ENCODE measurements at places on chromosomes 4 and X. TPM values are rescaled to one million over a fixed set of nuclear protein-coding genes. Genes with fewer than 3 reads are reported as not detected.

PFKFB1 gene
- total RNA-seq = 0.27 TPM

DNA sequence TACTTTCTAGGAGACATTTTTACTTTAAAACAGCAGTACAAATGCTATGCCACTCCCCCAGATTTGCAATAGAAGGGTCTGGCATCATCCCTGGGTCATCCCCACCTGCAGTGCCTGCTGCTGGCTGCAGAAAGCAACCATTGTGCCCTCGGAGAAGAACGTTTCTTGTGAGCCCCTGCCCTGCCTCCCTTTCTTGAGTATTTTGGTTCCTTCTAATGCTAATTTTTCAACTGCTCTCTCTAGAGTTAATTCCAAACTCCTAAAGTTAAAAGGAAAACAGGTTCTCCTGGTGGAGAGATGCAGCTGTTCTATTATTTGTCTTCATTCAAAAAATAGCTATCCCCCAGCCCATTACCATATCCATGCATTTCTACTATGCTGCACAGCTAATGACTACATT lies 107.1 kb downstream of the IDS start:
- DNase-seq = no peak

GALNTL6 gene
- not detected for total RNA-seq

DNA sequence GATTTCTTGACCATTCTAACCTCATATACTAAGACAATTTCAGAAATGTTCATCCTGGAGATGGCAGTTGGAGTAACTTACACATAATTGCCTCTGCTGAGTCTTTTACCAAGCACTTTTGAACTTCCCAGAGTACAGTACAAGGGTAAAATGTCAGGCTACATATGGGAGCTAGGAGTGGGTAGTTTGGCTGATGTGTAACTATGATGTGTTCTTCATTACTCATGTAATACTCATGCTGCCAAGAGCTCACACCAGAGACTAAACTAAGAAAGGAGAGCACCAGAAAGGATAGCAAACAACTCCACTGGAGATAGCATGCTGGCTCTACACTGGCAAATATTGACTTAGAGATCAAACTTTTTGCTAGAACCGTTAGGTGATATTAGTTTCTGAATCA lies 194.0 kb downstream of the PDGFRA start:
- no peak for DNase-seq

GRCh38 chr4:122665161-122665929 lies 44.5 kb upstream of the IL21 start:
- no peak for DNase-seq

Measured in lower lobe of right lung (tissue), 2 donors.